ENCODE measurements at places on chromosomes 6 and 20.

DNA sequence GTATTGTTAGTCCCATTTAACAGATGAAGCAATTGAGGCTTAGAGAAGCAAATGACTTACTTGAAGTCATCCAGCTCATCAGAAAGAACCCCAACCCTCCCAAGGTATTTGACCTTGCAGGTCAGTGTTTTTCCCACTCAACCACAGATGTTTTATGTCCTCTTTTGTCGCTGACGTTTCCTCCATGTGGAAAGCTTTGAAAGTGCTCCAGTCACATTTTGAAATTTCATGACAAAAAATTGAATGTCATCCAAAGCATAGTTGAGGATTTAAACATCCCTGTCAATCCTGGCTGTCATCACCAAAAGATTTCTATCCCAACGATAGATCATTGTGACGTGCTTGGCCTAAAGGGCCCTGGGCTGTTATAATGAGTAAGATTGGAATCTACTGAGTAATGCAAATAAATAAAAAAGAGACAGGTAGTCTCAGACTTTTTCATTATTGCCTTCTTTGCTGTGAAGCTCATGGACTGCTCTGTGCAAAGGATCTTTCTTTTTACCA lies 102.7 kb downstream of the TSHZ2 start:
- DNase-seq: peak; percentile 78

DNA sequence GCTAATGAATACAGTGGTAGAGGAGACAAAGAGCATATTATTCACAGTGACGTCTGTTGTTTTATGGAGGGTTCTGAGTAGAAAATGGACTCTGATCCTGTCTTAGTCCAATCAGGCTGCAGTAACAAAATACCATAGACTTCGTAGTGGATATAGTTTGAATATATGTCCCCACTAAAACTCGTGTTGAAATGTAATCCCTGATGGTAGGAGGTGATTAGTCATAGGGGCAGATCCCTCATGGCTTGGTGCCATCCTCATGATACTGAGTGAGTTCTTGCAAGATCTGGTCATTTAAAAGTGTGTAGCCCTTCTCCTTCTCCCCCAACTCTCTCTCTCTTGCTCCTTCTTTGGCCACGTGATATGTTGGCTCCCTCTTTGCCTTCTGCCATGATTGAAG lies 82.5 kb downstream of the CD83 start:
- peak; percentile 63 for DNase-seq

GRCh38 chr20:57218489-57218888 lies 48.0 kb downstream of the BMP7 start:
- DNase-seq: no peak

DNA sequence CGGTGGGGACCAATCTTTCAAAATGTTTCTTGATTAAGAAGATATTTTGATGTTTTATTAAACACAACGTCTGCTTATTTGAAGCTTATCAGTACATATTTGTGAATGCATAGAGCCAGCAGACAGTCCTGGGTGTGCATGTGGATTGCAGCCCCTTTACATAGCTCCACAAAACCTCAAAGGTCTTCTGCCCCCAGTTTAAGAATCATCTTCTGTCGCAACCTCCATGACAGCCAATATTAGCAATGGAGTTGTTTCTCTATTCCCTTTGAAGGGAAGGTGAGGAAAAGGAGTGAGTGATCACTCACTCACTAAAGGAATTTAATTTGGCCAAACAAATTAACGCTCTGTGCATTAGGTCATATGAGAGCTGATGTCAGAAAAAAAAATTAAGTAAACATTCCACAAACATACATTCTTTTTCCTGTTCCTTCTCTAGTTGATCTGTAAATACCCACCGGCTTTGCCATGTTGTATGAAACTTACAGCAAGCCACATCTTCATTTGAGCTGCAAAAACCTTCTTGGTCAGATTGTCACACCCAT lies 152.9 kb downstream of the SIM1 start:
- DNase-seq: peak; percentile 7

DNA sequence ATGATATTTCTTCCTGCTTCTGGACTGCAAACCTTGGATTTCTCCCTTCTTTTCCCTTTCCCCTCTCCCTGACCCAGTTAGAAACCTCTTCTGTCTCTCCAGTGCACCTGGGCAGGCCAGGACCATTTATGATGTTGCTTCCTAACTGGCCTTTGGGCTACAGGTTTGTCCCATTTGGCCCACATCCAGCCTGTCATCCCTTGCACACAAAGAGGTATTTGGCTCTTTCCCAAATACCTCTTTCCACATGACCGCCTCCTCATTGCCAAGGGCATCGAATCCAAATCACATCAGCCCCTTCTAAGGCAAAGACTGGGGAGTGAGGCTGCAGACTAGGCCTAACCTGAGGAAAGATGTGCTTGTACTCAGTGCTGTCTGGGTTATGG lies 13.6 kb downstream of the FGD2 start:
- DNase-seq: no peak

All from GM23248 (cell line).